ENCODE measurements at places on chromosomes 3 and 15.

DNA sequence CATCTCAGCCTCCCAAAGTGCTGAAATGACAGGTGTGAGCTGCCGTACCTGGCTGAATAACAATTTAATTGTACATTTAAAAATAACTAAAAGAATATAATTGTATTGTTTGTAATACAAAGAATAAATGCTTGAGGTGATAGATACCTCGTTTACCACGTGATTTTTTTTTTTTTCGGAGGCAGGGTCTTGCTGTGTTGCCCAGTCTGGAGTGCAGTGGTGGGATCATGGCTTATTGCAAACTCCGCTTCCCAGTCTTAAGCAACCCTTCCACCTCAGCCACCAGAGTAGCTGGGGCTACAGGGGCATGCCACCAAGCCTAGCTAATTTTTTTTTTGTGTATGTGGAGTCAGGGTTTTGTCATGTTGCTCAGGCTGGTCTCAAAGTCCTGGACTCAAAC, 15.8 kb downstream of the MFN1 start:
- DNase-seq = no peak

- no peak for DNase-seq
Measured at GRCh38 chr3:14933820-14934425, 13.5 kb upstream of the NR2C2 start.

GRCh38 chr3:156610154-156610553, 55.2 kb upstream of the SSR3 start:
- DNase-seq = no peak

- no peak for DNase-seq
Measured at GRCh38 chr3:64961301-64961700, 273.5 kb upstream of the ADAMTS9 start.

GRCh38 chr15:42184296-42184695, 23.8 kb downstream of the VPS39 start:
- peak; percentile 55 for DNase-seq

DNA sequence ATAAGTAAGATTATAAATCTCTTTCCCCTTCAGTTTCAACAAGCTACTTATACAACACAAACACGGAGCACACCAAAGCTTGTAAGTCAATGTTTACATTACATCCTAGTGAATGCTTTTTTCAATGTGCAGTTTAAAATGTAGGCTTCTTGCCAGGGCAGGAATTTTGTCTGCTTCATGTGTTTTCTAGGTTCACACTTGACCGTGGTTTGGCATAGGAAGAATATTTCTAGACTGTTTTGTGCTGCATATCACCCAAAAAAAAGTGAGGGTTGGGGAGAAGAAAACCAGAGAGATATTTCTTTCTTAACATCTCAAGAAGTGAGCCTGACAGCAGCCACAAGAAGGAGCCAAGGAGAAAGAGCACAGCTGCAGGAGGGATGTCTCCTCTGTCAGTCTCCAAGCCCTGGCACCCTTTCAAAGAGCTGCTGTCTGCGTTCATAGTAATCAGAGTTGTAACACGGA, 255.8 kb downstream of the MEIS2 start:
- no peak for DNase-seq
